Hypothalamus (tissue), 51 donors: ENCODE measurements at places on chromosomes 2 and 18.

GRCh38 chr18:66150650-66151049 lies 399.8 kb downstream of the CDH7 start:
- DNase-seq, result no peak

GRCh38 chr2:169095621-169096105 lies 26.3 kb downstream of the DHRS9 start:
- no peak for DNase-seq

GRCh38 chr2:237205561-237205971 lies 119.9 kb downstream of the COPS8 start:
- no peak for DNase-seq

DNA sequence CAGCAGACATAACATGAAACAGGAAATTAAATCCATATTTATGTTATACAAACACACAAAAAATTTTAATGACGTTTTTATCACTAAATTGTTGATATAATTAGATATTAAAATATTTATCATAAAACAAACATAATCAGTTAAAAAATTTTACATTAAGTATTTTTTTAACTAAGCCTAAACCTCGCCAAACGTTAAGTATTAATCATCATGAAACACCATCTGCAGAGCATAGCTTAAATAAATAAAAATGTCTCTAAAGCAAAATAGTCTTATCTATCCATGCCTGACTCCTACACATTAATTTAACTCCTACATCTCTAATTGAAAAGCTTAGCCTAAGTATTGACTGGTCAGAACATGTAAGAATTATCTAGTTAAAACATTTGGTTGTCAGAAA lies 271.6 kb upstream of the RND3 start:
- no peak for DNase-seq

DNA sequence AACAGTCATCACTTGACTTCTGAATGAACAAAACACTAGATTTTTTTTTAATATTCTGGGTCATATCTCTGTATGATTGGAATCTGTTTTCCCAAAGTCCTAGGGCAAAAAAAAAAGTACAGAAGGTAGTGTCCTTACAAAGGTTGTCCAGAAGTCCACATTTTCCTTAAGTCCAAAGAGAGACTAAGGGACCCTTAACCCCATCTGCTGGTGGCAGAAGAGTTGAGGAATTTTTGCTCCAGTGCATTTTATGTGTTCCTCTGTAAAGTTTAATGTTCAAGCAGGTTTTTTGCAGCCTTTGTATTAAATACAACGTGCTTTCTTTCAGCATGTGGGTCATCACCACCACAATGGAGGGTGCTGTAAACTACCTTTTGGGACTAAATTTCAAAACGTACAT lies 215.9 kb downstream of the SP3 start:
- no peak for DNase-seq

DNA sequence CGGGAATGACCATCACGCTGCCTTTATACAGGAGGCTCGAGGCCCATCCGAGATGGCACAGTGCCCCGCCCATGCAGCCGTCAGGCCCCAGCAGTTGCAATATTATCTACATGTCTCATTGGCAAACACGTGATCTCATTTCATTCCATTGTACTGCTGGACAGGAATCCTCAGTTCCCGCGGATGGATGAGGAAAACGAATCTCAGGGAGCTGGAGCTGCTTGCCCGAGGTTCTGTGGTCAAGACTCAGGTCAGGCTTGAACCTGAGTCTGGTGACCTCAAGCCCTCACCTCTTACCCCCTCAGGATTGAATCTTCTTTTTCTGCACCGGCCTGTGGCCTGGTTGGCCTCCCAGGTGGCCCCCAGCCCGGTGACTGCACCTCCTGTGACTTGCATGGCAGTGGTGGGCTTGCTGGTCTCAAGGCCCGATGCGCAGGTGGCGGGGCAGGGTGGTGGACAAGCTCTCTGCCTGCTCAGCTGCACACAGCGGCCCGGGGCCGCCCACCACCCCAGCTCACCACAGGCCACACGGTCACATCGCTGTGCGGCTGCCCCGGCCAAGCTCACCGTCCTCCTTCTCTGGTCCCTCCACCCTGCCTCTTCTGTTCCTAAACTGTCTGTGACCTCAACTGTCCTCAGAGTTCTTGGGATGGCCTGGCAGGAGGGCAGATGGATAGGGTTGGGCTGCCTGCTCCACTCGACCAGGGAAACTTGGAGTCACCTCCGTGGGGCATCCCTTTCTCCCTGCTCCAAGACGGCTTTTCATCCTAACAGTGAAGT lies 52.0 kb upstream of the HS6ST1 start:
- DNase-seq, result no peak

DNA sequence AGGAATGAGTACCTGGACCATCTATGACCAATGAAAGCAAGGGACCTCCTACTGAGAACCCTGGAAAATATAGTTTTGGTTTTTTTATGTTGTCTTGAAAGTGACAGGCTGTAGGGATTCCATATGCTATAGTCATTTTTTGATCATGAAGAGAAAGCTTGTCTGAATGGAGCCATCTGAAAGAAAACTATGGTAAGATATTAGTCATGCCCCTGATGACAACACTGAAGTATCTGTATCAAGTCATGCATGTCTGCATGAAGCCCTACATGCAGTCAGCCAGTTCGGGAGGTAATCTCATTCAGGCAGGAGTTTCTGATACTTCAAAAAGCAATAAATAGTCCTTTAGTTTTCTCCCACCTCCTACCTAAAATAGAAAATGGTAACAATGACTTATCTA lies 1042.0 kb downstream of the DPP10 start:
- DNase-seq, result no peak

DNA sequence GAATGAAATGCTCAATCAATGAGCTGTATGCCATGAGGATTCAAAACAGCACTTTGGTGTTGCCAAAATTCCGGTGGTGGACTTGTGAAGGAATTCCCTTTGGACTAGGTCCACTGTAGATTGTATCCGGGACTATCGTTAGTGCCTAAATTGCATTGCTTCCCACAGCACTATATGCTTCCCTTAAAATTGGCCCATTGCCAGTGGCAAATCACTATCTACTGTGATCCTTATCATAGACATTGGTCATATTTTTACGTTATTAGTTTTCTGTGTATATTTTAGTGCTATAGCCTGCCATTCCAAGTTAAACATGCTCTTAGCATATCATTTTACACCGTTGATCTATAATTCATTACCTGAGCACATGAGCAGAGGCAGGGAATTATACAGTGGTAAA lies 1.7 kb downstream of the PJVK start:
- DNase-seq, result no peak
